ENCODE measurements at places on chromosomes 1 and 21.

DNA sequence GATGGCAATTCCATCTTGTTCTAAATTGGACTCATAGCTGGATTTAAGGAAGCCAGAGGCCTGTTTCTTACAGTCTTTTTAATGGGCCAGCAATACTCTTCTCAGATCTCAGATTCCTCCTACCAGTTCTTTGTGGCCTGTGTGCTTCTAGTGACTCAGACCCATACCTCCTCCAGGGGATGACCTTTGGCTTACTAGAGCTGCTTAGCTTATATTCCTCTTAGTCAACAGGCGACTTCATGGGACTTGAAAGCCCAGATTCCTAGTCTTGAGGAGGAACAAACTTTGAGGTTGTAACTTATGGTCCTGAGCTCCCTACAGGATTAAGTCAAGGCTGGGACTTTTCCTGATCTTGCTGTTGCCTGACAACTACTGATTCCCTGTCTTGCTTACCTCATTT is 12.4 kb upstream of the PAPPA2 start:
- DNase-seq: no peak

- no peak for DNase-seq
These were observed 529 bp upstream of the PRMT2 start for GRCh38 chr21:46634966-46635323.

DNA sequence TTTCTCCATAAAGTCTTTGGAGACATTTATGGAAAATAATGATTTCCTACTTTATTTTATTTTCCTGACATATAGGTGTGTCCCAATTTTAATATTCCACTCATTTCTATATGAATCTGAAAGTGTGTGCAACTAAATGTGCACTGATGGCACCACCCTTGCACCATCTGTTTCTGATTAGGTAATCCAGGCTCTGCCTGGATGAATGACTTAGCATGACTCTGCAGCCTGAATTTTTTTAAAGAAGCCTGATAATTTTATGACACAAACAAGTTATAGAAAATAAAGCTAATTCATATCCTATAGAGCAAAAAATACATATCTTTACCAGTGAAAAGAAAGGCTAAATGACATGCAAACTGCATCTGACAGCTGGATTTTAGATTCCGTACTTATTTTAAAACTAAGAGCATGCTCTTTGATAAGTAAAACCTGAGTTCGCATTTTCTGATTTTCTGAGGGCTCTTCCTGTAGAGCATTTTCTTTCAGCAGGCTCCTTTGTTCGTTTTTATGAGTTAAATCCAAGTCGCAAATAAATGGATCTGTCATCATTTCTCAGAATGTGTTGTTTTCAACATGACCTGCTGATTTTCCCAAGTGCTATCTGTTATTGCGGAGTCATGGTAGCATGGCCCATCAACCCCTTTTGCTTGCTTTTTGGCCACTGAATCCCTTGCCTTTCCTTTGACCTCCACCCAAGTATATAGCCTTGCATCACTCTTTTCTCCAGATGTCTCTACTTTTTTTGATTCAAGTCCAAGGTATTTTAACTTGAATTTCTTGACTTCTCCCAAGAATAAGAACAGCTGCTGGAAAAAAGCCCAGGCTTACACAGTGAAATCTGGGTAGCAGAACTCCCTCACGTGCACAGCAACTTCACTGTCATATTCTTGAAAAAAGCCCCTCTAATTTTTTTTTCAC is 52.8 kb upstream of the LYPLAL1 start:
- no peak for DNase-seq

- DNase-seq: no peak
These were observed 876 bp upstream of the NAV1 start for GRCh38 chr1:201537891-201538611.

DNA sequence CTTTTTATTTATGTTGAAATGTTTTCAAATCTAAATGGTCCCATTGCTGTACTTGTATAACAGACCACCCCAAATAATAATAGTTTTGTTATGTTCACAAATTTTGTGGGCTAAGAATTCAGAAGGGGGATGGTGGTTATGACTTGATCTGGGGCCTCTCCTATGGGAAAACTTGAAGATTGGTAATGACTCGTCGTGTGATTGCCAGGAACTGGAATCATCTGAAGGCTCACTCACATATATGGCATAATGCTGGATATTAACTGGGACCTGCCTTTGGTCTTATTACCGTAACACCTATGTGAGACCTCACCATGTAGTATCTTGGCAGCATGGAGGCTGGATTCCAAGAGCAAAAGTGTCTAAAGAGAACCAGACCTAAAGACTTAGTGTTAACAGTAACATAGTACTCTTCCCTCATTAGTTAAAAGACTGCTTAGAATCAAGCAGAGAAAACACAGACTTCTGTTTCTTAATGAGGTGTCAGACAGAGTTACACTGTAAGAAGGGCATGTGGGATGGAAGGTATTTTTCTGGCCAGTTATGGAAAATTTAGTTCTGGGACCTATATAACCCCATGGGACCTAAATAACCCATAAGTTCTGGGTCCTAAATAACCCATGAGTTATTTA is 11.9 kb downstream of the LYPLAL1 start:
- DNase-seq: no peak

DNA sequence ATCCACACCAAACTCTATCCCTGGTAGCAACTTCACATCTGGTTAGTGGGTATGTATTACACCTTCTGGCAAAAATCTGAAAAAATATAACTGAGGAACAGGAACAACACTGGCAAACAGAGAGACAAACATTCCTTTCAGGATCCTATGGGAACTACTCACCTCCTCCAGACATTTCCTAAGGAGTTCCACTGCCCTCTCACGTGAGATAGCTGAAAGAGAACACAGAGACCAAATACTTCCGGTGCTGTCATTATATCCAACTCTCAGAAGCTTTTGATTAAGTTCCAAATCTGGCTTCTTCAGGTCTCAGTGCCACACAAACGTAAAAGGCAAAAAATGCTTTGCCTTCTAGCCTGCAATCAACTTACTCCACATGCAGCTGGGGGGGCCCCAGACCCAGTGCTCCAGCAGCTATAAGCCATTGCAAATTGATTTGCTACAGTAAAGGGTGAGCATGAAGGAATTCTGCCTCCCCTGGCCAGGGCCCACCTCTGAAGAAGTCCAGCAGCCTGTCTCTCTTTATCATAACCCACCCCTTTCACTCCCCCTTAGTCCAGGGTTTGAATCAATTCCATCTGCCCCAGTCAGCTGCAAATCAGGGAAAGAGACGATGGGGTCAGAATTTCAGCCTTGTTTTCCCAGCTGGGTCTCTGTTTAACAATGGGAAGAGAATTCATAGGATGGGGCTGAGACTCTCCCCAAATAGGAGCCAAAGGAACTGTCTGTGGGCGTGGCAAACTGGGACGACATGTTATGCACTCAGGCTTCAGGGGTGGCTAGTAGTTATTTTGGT is 32.2 kb downstream of the TFAP2E start:
- DNase-seq: no peak

Data from CD4-positive, CD25-positive, alpha-beta regulatory T cell (primary cell).